H1 (cell line): ENCODE measurements at places on chromosomes 11 and 22. TPM values are rescaled to one million over a fixed set of nuclear protein-coding genes. Genes with fewer than 3 reads are reported as not detected.

Gene MS4A6E
- polyA plus RNA-seq, result not detected in 2 replicates

Gene ESAM
- 0.09 and 0.19 TPM in 2 replicates for polyA plus RNA-seq

Gene SYTL2
- polyA plus RNA-seq, result 1.1 and 1.3 TPM in 2 replicates

Gene OR52J3
- polyA plus RNA-seq, result not detected in 2 replicates

Gene CCDC89
- polyA plus RNA-seq, result not detected in 2 replicates

Gene PATE2
- 0.14 TPM in 1 of 2 replicates, not detected in the other for polyA plus RNA-seq

Gene PATE4
- polyA plus RNA-seq, result not detected in 2 replicates

Gene KIF18A
- 2.2 and 4.0 TPM in 2 replicates for polyA plus RNA-seq

Gene PYGM
- polyA plus RNA-seq, result 10.0 and 15.2 TPM in 2 replicates

Gene MB
- 1.5 and 1.7 TPM in 2 replicates for polyA plus RNA-seq

Gene ZMAT5
- polyA plus RNA-seq, result 35.6 and 38.3 TPM in 2 replicates

Gene SLC6A5
- polyA plus RNA-seq, result not detected in 2 replicates

Gene RFPL3
- 0.08 TPM in 2 replicates for polyA plus RNA-seq

Gene TSPAN32
- not detected in 2 replicates for polyA plus RNA-seq

Gene HEPACAM
- not detected in 2 replicates for polyA plus RNA-seq

Gene ANO1
- polyA plus RNA-seq, result 3.6 and 4.7 TPM in 2 replicates

Gene MS4A6A
- polyA plus RNA-seq, result not detected in 2 replicates

Gene ENTHD1
- polyA plus RNA-seq, result not detected in 2 replicates

Gene GRM5
- 0.15 and 0.22 TPM in 2 replicates for polyA plus RNA-seq

Gene RHOD
- 17.6 and 23.7 TPM in 2 replicates for polyA plus RNA-seq

Gene CALCA
- 0.73 and 1.4 TPM in 2 replicates for polyA plus RNA-seq

Gene RIBC2
- 0.79 and 0.83 TPM in 2 replicates for polyA plus RNA-seq

Gene PLAAT2
- 0.39 and 0.42 TPM in 2 replicates for polyA plus RNA-seq

Gene GNAZ
- polyA plus RNA-seq, result 6.6 and 6.9 TPM in 2 replicates

Gene HOATZ
- polyA plus RNA-seq, result not detected in 2 replicates

Gene CEP126
- 0.60 and 0.76 TPM in 2 replicates for polyA plus RNA-seq

Gene MED15
- 28.3 and 37.8 TPM in 2 replicates for polyA plus RNA-seq

Gene OR10D3
- polyA plus RNA-seq, result not detected in 2 replicates

Gene POU2AF1
- polyA plus RNA-seq, result not detected in 2 replicates

Gene SCN2B
- polyA plus RNA-seq, result 0.09 and 0.14 TPM in 2 replicates

Gene DDX25
- 12.4 and 17.6 TPM in 2 replicates for polyA plus RNA-seq

Gene CEND1
- 0.82 and 1.3 TPM in 2 replicates for polyA plus RNA-seq

Gene OR2D2
- 0.08 and 0.15 TPM in 2 replicates for polyA plus RNA-seq

Gene ADAMTS15
- 1.7 and 2.3 TPM in 2 replicates for polyA plus RNA-seq

Gene VWCE
- 9.5 and 16.8 TPM in 2 replicates for polyA plus RNA-seq

Gene SORL1
- 38.1 and 90.3 TPM in 2 replicates for polyA plus RNA-seq

Gene IFTAP
- polyA plus RNA-seq, result 13.0 and 21.2 TPM in 2 replicates

Gene OR52E8
- polyA plus RNA-seq, result not detected in 2 replicates

Gene PDGFB
- 3.9 and 5.5 TPM in 2 replicates for polyA plus RNA-seq

Gene OR51B5
- polyA plus RNA-seq, result 0.06 TPM in 1 of 2 replicates, not detected in the other

Gene B3GAT1
- polyA plus RNA-seq, result 19.7 and 27.0 TPM in 2 replicates
